ENCODE measurements at places on chromosomes 2 and 18.

GRCh38 chr2:218959761-218960308 is 369 bp downstream of the CDK5R2 start:
- H3K4me3 ChIP-seq: no peak overlapping the region
- H3K36me3 ChIP-seq: peaks cover 3% of the 10 kb centered on the region
- peaks cover 75% of the 10 kb centered on the region for H3K27me3 ChIP-seq
- H3K4me1 ChIP-seq: peaks cover 7% of the 10 kb centered on the region
- H3K27ac ChIP-seq: no peak overlapping the region

GRCh38 chr2:38439863-38440262 is 62.8 kb upstream of the ATL2 start:
- no peak overlapping the region for H3K27ac ChIP-seq
- peaks cover 8% of the 10 kb centered on the region for H3K4me1 ChIP-seq
- no peak for DNase-seq
- H3K27me3 ChIP-seq: peaks cover 14% of the 10 kb centered on the region
- H3K4me3 ChIP-seq: no peak overlapping the region

DNA sequence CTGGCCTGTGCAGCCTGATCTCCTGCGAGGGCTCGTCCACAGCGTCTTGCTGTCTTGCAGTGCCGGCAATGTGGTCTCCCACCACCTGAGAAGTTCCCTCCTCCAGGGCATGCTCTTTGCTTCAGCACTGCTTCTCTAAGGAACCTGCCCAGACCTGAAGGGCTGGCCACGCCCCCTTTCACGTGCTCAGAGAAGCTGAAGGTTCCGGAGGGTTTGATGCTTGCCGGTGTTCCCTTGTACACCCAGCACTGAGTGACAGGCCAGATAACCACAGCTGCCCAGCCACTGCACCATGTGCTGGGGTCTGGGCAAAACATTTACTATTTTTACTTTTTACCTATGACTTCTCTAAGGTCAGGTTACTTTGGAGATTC is 1.7 kb upstream of the POLR2D start:
- peak overlapping the region; percentile 62 for H3K4me3 ChIP-seq
- peak overlapping the region; percentile 77 for H3K27ac ChIP-seq
- peaks cover 17% of the 10 kb centered on the region for H3K36me3 ChIP-seq
- no peaks in the 10 kb centered on the region for H3K27me3 ChIP-seq

DNA sequence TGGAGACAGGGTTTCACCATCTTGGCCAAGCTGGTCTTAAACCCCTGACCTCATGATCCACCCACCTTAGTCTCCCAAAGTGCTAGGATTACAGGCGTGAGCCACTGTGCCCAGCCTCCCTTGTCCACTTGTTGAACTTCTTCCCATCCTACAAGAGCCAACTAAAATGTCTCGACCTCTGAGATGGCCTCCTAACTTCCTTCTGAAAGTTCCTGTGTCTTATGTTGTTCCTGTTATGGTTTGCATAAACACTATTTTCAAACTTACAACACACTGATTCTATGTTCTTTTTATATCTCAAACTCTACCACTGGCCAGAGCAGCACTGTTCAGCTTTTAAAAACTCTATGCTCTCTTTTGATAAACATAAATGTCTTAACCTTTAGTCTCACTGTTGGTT is 63.3 kb upstream of the UGP2 start:
- peaks cover 5% of the 10 kb centered on the region for H3K27me3 ChIP-seq
- no peaks in the 10 kb centered on the region for H3K4me1 ChIP-seq
- H3K4me3 ChIP-seq: no peak overlapping the region
- no peak for DNase-seq

GRCh38 chr2:148756292-148756975 is 111.9 kb downstream of the EPC2 start:
- no peaks in the 10 kb centered on the region for H3K27me3 ChIP-seq
- H3K4me1 ChIP-seq: peaks cover 2% of the 10 kb centered on the region
- DNase-seq: no peak

GRCh38 chr2:112683550-112684414 is 37.0 kb upstream of the NT5DC4 start:
- H3K27ac ChIP-seq: no peak overlapping the region
- DNase-seq: no peak
- no peaks in the 10 kb centered on the region for H3K36me3 ChIP-seq
- H3K4me1 ChIP-seq: peaks cover 28% of the 10 kb centered on the region
- no peak overlapping the region for H3K4me3 ChIP-seq

Measured in activated CD4-positive, alpha-beta T cell treated with anti-CD3 and anti-CD28 coated beads, Interleukin-2, amount 10 ng/mL, durations not matched to agents 7 days and 5 days (primary cell).